ENCODE measurements at places on chromosomes 6 and 20.

GRCh38 chr6:147213772-147214171, 9.6 kb downstream of the STXBP5 start:
- no peak for DNase-seq

DNA sequence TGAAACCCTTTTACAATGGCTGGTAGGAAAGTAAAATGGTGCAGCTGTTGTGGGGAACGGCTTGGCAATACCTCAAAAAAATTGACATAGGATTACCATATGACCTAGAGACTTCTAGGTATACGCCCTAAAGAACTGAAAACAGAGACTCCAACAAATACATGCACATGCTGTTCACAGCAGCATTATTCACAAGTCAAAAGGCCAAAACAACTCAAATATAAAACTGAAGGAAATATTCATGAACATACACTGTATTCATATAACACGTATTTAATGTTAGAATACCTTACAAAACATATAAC, 74.6 kb downstream of the FOXA2 start:
- no peak for DNase-seq

DNA sequence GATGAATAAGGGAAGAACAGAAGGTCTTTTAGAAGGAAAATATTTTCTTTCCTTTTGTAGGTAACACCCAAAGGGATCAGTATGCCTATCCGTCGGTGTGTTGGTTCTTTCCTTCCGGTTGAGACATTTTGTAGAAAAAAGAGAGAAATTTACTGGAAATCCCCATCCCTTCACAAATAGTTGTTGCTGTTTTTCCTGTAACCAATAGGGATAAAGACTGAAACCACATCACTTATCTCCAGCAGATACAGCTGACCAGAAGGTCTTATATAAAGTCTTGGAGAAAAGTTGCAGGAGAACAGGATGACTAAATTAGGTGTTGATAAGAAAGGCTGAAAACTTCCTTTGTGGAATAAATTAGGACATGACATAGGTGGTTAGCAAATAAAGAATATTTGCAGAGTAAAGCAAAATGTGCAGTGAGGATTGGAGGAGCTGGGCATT, 14.8 kb upstream of the HLA-DRB1 start:
- no peak for DNase-seq

GRCh38 chr6:137305691-137306090, 86.5 kb upstream of the IFNGR1 start:
- no peak for DNase-seq

GRCh38 chr6:71420095-71420692, 131.6 kb downstream of the OGFRL1 start:
- no peak for DNase-seq

DNA sequence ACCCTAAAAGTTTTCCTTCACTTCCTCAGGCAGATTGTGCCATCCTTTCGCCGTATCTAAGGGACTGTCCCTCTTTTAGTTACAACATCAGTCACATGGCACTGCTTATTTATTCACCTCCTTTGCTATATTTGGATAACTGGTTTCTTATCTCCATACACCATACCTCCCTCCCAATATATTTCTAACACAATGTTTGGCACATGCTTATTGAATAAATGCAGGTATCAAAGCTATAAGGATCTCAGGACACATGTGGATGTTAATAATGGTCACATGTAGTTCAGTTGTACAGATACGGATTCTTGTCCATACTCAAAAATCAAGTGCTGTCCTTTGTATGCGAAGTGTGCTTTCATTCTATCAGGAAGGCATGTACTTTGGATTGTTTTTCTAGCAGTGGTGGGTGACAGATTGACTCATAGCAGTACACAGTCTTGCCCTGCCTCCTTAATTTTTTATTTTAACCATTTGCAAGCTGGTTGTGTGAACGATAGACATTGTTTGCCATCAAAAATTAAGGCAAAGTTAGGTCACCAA, 407.1 kb upstream of the RUNX2 start:
- DNase-seq, result no peak

GRCh38 chr6:136127873-136128272, 122.2 kb downstream of the MTFR2 start:
- DNase-seq, result no peak

DNA sequence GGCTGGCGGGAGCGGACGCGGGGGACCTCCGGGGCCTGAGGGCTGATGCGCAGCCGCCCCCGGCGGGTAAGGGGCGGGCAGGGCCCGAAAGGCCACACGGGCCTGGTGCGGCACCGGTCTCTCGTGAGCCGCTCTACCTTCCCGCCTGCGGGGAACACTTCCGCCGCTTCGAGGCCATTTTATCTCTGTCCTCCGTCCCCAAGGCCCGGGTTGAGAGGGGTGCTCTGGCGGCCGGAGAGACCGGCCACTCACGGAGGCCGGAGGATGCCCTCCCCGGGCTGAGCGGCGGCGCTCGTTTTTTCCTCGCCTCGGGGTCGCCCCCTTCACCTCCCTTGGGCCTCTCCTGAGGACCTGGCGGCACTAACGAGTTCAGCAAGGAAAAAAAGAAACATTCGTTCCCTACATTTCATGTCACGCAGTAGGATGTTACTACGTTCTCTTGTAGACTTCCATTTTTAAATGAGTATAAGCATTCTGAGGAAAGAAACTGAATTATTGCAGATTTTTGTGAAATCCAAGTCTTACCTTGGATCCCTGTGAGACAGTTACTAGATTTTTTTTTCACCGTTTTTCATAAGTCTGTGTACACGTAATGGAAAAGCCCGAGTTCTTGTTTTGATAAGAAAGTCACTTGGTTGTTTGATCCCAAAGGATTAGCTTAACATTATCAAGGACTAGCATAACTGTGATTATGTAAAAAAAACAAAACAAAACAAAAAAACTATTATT, 575 bp downstream of the WTAP start:
- DNase-seq, result no peak

GRCh38 chr6:126919947-126920346, 198.5 kb upstream of the RSPO3 start:
- DNase-seq, result peak; percentile 86

DNA sequence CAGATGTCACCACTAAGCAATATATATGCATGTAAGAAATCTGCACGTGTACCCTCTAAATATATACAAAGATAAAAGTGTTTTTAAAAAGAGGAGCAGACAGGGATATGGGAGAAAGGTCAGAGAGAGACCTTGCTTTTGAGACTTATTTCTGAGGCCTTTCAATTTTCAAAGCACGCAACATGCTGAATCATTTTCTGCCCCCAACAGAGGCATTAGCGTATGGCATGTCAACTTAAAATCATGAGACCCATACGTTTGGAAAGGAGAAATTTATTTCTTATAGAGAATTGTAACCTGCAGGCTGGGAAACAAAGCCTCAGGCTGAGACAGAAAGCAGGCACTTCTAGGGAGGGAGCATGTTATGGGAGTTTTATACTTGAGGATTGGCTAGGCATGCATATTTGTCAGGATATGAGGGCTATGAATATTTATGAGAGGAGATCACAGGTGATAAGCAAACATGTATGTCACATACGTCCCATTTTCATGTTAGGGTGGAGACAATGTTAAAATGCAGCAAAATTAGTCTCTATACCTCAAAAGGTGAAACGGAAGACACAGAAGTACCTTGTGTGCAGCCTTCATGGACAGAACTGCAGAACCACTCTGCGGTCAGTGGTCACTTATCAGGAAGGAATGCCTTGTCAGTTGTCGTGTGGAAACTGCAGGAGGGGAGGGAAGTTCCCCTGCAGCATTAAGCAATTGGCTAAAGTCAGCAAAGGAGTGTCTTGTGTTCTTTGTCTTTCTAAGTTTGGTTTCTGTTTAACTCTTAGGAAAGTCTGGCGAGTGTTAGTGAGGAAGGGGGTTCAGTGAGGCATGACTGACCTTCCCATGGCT, 6.3 kb upstream of the GABRR2 start:
- DNase-seq, result no peak

- DNase-seq, result no peak
These were observed 104.1 kb downstream of the HDGFL1 start for GRCh38 chr6:22673474-22673873.

GRCh38 chr6:109059153-109059552, 35.5 kb downstream of the SESN1 start:
- no peak for DNase-seq

- no peak for DNase-seq
These were observed 16.1 kb downstream of the TTPAL start for GRCh38 chr20:44491635-44492395.

- DNase-seq, result no peak
These were observed 109.6 kb upstream of the MAP3K4 start for GRCh38 chr6:160882006-160882405.

DNA sequence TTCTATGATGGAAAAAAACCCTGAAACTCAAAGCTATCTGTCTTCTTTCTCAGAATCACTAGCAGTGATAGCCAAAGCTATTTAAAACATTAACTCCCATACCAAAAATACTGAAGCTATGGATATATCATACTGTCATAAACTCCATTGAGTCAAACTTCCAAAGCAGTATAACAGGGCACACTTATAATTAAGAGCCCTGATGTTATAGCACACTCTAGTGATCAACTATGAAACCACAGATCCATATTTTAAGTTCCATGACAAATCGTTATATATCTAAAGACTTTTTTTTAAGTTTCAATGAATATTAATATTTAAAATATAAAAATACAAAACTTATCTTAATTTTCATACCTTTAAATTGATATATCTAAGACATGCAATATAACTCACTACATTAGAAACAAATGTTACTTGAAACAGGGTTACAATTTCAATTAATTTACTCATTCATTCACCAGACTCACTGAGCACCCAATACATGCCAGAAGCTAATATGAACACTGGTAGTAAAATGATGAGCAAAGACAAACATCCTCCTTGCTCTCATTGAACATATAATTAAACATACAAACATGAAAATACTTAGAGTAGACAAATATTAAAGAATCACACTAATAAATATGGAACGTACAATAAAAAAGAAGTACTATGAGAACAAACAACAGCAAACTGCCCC, 69.3 kb downstream of the IBTK start:
- peak; percentile 28 for DNase-seq

DNA sequence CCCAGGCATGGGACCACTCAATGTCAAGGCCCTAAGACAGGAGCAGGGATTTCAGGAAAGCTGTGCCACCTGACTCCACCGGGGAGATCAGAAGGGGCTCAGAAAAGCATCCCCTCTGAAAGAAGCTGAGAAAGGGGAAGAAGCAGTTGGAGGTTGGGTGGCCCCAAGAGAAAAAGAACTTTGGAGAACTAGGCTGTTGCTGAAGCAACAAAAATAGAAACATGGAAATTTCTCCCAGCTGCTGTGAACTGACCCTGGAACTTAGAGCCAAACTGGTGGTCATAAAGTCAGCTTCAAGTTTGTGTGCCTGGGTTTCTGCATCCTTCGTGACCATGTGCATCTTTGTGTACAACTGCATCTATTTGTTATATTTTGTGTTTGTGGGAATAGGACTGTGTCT, 534.5 kb downstream of the MAFB start:
- no peak for DNase-seq

DNA sequence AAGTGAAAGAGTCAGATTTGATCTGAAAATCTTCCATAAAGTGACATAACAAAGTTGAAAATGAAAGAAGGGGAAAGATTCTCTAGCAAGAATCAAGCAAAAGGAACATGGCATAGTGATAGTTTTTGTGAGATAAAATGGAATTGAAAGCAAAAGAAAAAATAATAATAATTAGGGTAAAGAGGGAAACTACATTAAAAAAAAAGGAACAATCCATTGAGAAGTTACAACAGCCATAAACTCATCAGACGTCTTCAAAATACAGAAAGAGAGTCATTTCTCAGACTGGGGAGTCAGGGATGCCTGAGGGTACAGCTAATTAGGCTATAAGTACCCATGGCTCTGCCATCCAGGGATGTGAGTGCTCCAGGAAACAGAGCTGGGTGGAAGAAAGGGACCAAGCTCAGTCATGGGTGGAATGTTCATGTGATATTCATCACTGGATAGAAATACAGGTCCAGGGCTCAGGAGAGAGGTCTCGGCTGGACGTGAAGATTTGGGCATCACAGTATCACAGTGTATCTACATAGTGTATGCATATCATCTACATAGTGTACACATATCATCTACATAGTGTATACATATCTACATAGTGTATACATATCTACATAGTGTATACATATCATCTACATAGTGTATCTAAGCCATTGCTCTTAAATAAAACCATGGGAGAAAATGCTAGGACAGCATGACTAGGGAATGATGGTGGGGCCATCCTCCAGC, 29.4 kb downstream of the DUSP22 start:
- DNase-seq, result no peak

GRCh38 chr20:45918182-45918737, 6.3 kb upstream of the PLTP start:
- no peak for DNase-seq

DNA sequence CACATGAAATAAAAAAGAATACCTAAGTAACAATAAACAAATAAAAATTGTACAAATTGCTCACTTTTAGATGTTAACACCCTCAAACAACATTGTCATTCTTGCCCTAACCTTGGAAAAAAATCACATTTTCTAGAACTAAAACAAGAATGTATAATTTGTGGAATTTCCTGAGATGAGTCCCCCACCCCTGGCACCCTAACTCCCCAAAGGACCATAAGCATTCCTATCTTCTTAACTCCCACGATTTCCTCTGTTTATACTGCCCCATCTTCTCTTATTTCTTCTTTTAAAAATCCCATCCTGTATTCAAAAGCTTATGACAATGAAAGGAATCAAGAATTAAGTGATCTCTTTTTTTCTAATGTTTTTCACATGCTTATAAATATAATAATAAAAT, 70.9 kb downstream of the IBTK start:
- no peak for DNase-seq

DNA sequence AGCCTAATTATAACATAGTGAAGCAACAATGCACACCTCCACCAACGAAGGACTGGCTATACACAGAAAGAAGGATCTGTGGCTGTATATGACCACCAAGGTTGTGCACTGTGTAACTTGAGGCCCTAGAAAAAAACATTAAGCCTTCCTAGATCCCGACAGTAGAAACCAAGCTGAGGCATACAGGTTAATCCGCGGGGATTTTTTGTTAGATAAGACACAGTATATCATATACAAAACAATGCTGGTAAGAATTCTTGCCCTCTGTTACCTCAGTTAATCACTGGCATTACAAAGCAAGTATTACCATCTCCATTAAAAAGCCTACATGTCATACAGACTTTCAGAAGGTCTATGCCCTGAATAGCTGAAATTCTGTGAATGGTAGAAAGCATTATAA, 228.8 kb downstream of the TBC1D32 start:
- DNase-seq, result no peak

GRCh38 chr20:48486065-48486464, 341.7 kb downstream of the PREX1 start:
- DNase-seq, result no peak

Data from AG09309 (cell line).